ENCODE measurements at places on chromosomes 1 and 21.
A peak's percentile ranks its signal among the peaks of the same experiment; 100 is the strongest.

DNA sequence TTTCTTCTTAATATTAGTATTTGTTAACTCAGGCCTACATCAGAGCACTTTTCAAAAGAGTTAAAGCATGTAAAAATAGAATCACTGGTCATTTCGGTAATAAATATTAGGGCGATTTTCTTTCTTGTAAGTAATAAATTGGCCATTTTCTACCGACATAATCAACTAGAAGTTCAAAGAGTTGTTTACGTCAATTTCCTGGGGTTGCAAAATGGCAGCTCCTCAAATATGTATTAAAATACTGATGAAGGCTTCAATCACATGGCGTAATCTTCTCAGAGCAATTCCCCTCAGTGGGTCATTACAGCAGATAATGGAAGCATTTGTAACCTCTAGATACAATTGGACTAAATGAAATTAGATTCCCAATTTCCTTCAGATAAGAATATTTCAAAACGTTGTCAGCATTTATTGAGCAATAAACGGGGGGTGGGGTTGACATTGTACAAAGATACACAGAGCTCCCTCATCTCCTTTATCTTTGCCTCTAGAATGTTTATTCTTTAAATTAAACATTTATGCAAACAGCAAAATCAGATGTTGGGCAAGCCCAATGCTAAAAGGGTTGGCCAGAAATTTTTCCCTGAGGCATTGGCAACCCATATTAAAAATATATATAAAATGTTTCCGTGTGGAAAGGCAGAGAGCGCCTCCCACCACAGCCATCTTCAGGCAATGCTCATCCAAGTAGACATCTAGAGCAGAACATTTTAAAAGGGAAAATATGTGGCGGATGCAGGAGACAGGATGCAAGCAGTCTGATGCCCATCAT lies 240.6 kb downstream of the NCAM2 start:
- no peak for DNase-seq

GRCh38 chr1:78070758-78071157 lies 25.0 kb downstream of the GIPC2 start:
- DNase-seq = peak; percentile 76

- no peak for DNase-seq
Observed at GRCh38 chr1:206897175-206897574, at the start of gene IL24. Gene IL24, plus strand, starts transcription at chr1:206897443. Its CDS starts 390 bp downstream, at chr1:206897833.

- DNase-seq = no peak
Observed at GRCh38 chr1:56948403-56949023, 17.3 kb downstream of the C8B start.

DNA sequence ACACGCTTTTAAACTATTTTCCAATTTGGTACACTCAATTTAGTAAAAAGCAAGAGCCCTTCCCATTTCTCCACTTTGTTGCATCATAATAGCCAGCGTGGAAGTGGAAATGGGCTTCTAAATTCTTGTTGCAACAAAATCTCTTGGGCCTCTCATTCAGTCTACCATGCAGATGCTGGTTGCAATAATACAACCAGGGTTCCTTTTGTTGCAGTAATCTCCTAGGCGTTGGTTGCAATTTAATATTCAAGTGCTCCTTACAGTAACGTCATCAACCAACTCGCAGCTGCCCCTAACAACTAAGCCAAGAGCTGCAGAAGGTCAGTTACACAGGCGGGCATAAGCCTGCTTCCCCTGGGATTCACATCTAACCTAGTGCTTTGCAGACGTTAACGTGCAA lies 2.7 kb upstream of the HDGF start:
- no peak for DNase-seq

- no peak for DNase-seq
Observed at GRCh38 chr1:96510391-96510790, 211.2 kb upstream of the PTBP2 start.

- DNase-seq = no peak
Observed at GRCh38 chr1:39915499-39916129, 13.9 kb upstream of the MYCL start.

GRCh38 chr1:208717525-208717924 lies 473.3 kb upstream of the PLXNA2 start:
- DNase-seq = no peak

GRCh38 chr21:16211339-16212303 lies 481.8 kb downstream of the USP25 start:
- DNase-seq = no peak

GRCh38 chr1:91804546-91805023 lies 81.4 kb downstream of the TGFBR3 start:
- peak; percentile 68 for DNase-seq

GRCh38 chr1:177077006-177077405 lies 87.5 kb downstream of the ASTN1 start:
- no peak for DNase-seq

DNA sequence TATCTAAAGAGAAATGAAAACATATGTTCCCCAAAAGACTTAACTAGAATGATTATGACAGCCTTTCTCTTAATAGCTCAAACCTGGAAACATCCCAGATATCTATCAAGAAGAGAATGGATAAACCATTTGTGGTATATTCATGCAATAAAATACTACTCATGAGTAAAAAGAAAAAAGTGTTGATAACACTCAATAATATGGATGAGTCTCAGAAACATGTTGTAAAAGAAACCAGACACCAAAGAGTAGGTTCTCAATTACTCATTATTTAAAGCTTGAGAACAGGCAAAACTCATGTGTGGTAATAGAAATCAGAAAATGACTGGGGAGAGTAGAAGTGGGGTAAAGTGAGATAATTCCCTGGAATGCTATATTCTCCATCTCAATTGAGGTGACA lies 154.1 kb downstream of the PHTF1 start:
- no peak for DNase-seq

- DNase-seq = peak; percentile 76
Observed at GRCh38 chr1:78833491-78833890, 173.0 kb downstream of the ADGRL4 start.

GRCh38 chr1:206518743-206519142 lies 11.4 kb downstream of the RASSF5 start:
- DNase-seq = no peak

DNA sequence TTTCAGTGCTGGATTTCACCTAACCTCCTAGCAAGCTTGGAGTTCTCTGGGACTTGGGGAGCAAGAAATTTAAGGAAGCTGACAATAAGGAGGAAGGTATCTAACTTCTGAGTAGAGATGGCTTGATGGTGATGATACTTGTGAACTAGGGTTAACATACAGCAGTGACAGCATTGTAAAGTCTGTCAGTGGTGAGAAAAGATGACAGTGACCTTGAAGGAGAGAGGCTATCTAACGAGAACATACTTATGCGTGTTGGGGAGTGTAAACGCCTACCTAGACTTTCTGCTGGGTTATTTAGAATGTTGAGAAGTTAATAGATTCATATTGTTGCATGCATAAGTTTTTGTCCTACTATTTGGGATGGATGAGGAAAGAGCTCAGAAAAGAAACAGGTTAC lies 16.3 kb downstream of the POU2F1 start:
- DNase-seq = no peak

GRCh38 chr1:63325279-63325985 lies 3.1 kb downstream of the FOXD3 start:
- DNase-seq = no peak

DNA sequence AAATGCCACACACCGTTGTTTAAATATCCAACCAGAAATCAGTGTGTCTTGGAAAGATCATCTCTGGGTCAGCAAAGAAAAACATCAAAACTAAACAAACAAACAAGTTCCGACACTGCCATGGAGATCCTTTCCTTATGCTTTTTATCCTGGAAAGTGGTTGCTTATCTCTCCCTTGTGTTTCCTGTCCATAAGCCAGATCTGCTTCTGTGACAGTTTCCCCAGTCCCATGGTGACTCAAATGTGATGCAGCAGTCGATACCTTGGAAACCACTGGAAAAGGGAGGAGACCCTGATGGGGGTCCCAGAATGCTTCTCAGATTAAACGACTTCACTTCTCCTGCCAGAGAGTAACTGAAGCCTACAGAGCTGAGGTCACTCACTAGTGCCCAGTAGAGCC lies 94.7 kb downstream of the DMRTA2 start:
- no peak for DNase-seq

- DNase-seq = no peak
Observed at GRCh38 chr1:192277635-192278034, 39.2 kb upstream of the RGS21 start.

DNA sequence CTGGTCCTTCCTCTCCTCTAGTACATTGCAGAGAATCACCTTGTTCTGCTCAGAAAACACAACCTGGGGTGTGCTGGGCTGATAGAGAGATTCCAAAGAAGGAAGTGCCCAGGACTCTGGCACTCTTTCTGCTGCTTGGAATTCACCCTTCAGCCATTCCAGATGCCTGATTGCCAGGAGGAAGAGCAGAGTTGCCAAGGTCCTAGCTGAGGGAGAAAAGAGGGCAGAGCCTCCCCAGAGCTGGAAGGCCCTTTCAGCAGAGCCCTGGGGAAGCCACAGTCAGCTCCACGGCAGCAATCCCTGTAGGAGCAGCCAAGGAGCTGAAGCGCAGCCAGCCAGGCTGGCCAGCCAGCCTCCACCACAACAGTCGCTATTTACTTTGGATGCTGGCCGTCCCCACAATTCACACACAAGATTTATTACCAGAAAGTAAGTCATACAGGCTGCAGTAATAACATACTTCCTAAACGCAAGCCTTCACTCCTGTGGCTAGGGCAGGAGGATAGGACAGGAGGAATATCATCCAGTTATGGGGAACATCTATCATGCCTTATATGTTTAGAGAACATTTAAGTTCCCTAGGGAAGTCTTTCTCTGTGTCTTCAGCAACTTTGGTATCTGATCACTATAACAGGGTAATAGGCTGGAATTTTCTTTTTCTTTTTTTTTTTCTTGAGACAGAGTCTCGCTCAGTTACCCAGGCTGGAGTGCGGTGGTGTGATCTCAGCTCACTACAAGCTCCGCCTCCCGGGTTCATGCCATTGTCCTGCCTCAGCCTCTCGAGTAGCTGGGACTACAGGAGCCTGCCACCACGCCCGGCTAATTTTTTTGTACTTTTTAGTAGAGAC lies 36.6 kb upstream of the SLC44A3 start:
- no peak for DNase-seq

- DNase-seq = no peak
Observed at GRCh38 chr1:61980561-61980960, 214.1 kb upstream of the L1TD1 start.

DNA sequence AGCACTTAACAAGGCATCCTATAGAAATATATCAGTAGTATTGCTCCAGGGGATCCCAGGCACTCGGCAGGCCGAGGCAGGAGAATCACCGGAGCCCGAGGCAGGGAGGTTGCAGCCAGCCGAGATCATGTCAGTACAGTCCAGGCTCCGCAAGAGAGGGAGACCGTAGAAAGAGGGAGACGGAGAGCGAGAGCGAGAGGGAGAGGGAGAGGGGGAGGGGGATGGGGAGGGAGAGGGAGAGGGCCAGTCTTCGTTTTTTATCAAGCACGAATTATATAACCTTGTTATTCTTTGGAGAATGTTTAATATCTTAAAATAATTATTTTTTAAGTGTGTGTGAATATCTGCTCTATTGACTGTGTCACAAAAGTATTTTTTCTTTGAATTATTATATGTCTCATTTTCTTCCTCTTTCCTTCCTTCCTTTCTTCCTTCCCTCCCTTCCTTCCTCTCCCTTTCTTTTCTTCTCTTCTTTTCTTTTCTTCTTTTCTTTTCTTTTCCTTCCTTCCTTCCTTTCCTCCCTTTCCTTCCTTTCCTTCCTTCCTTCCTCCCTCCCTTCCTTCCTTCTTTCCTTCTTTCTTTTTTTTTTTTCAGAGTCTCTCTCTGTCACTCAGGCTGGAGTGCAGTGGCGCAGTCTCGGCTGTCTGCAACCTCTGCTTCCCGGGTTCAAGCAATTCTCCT lies 233.7 kb downstream of the SRGAP2C start:
- no peak for DNase-seq

- no peak for DNase-seq
Observed at GRCh38 chr1:78048446-78048845, 2.7 kb downstream of the GIPC2 start.
